ENCODE measurements at places on chromosomes 16 and 17.

DNA sequence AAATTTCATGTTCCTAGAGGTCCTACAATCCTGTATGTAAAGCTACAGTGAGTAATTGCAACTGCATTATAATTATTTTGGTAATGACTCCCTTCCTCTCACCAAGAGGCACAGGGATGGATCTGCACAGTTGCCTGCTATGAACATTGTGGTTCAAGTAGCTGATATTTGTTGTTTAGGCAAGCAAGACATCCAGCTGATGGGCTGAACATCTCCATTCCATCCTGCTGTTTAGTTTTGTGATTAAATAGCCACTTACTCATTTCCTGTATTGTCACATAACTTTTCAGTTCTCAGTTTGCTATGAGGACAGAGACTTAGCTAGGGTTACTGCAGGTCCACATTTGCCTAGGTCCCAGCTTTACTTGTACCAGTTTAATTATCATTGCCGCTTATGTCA, 181.2 kb upstream of the TBX2 start:
- DNase-seq, result no peak

DNA sequence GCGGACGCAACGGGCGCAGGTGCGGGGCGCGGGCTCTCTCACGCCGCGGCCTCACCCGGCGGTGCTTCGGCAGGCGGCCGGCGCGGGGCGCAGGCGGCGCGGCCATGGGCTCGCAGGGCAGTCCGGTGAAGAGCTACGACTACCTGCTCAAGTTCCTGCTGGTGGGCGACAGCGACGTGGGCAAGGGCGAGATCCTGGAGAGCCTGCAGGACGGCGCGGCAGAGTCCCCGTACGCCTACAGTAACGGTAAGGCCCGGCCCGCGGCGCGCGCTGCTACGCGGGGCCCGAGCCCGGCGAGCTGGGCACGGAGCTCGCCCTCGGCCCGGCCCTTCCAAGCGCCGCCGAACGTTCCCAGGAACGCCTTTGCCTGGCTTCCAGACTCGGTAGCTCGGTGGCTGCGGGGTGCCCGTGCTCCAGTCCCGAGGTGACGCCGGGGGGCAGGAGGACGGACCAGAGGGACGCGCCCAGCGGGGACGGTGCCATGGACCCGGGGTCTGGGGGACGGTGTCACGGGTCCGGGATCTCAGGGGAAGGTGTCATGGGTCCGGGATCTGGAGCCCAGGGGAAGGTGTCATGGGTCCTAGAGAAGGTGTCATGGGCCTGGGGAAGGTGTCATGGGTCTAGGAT, 435 bp downstream of the RAB40C start:
- no peak for DNase-seq

DNA sequence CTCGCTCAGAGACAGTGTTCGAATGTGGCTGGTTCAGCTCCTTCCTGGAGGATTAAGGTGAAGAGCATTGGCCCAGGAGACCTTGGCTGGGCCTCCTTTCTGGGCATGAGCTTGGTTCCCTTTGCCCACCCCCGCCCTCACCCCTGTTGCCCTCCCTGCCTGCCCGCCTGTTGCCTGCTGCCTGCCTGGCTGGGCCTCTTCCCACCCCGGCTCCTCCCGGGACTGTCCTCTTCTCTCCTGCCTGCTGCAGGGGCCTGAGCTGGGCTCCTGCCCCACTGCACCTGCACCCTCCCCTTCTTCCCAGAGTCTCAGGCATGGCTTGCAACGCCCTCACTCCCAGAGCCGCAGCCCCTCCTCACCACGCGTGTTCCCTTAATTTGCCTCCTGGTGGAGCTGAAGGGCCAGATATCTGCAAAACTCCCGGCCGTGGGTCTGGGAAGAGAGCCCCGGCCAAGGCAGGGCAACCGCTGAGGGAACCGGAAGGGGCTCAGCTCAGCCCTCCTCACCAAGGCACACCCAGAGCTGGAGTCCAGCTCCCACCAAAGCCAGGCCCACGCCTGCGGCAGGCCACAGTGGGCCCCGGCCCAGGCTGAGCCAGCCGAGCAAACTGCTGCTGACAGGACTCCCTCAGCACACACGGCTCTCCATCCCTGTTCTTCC, 31.2 kb downstream of the MNT start:
- DNase-seq, result no peak

DNA sequence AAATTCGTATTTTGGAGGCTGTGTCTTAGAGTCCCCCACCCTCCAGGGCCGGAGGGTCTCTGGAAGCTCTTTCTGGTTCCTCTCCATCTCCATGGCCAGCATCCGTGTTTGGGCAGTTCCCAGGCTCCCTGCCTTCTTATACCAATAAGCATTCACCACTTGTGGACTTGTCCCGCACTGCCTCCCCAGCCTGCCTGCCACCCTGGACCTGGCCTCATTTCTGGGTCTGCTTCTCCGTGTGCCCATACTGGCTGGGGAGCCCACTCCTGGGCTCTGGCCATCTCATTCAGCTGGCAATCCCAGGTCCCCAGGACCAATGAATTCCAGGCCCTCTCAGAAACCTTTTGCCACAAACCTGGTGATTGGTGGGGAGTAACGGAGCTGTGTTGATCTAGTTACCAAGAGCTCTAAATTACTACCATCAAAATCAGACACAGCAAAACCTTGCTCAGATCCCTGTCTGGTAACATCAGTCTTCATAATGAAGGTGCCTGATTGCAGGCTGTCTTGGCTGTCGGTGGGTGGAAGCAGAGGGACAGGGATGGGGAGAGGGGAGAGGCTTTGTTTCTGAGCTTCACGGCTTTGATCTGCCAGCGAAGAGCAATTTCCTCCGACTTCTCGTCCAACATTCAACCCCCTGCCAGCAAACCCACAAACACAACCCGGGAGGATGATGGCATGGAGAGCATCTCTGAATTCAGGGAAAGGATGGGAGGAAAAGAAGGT, 27.7 kb upstream of the CRHR1 start:
- no peak for DNase-seq

- no peak for DNase-seq
Measured at GRCh38 chr16:46743232-46743719, 4.9 kb downstream of the MYLK3 start.

GRCh38 chr16:26709754-26710153, 357.0 kb upstream of the C16orf82 start:
- no peak for DNase-seq

All from stimulated activated CD8-positive, alpha-beta memory T cell treated with anti-CD3 and anti-CD28 coated beads, Interleukin-7, amount 100 ng/mL, for 4 hours (primary cell).